ENCODE measurements at places on chromosomes 16 and 17.

DNA sequence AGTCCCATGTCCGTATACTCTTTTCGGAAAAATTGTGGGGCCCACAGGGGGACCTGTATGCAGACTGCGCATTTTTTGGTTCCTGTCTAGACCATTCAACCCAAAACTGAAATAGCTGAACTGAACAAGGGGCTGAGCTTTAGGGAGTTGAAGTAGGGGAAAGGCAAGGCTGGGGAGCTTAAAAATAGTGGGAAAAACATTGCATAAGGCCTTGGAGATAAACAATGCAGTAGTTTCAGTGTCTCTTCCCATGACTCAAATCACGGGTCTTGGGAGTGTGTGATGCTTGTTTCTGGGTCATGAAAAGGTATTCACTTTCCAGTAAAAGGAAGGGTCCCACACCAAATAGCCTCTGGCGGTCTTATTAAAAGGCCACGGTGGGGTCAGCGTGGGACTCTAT lies 402.8 kb upstream of the SALL1 start:
- DNase-seq = no peak

DNA sequence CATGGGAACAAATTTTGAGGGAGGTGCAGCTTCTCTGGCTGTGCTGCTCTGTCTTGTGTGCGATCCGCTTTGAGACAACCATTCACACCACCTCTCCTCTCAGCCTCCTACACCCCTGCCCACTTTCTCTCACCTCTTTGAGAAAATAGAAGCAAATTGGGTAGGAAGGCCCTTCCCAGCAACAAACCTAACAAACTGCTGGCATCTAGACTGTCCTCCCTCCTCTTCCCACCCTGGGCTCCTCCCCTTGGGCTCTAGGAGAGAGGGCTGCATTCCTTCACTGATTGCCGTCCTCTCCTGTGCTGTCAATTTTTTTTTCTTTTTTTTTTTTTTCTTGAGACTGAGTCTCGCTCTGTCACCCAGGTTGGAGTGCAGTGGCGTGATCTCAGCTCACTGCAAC lies 13.5 kb downstream of the CDIPT start:
- no peak for DNase-seq

GRCh38 chr16:19882186-19882585 lies 2.5 kb downstream of the GPRC5B start:
- no peak for DNase-seq

DNA sequence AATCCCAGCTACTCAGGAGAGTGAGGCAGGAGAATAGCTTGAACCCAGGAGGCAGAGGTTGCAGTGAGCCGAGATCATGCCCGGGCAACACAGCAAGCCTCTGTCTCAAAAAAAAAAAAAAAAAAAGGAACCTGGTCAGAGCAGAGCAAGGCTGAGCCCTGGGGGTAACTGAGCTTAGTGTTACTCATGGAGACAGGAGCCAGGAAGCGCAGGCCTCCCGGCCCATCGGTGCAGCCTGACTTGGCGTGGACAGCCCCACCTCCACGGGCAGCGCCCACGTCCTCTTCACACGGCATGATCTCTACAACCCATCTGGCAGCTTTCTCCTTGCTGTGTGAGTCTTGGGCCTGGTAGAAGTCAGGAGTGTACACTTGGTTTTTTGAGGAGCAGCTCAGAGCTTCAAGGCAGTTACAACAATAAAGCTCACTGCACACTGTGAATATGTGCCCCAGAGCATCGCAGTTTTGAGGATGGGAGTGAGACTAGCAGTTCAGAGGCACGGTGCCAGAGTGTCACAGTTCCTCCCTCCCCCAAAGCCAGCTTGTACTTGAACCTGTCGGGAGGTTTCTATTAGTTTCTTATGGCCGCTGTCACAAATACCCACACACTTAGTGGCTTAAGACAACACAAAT lies 129.9 kb downstream of the RAP1GAP2 start:
- DNase-seq = no peak

GRCh38 chr17:65243838-65244625 lies 106.9 kb downstream of the RGS9 start:
- DNase-seq = no peak

- no peak for DNase-seq
Measured at GRCh38 chr16:58040496-58040846, 14.9 kb downstream of the MMP15 start.

DNA sequence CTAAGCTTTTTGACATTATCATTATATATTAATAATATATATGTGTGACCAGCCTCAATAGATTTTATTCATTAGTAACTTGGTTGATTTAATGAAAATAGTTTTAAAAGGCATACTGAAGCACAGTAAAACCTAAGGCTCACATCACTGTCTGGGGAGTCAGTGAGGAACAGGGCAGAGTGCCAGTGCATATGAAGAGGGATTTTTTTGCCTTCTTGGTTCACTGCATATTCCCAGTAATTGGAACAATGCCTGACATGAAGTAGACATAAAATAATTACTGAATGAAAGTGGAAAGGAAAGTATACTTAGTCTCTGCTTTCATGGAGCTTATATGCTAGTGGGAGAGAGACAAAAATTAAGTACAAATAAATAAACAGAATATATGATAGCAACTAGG lies 81.1 kb downstream of the FTO start:
- no peak for DNase-seq

DNA sequence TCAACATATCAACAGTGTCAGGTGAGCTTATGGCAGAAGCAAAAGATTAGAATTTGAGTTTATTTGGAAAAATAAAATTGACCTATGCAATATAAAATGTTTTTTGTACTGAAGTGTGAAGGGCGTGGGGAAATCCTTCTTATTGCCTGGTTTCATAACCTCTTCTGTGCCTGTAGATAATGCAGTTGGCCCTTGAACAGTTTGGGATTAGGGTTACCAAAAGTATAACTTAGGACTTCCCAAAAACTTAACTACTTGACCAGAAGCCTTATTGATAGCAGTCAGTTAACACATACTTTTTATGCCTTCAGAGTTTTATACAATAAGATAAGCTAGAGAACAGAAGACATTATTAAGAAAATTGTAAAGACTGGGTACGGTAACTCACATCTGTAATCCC lies 66.0 kb downstream of the TMC6 start:
- no peak for DNase-seq

DNA sequence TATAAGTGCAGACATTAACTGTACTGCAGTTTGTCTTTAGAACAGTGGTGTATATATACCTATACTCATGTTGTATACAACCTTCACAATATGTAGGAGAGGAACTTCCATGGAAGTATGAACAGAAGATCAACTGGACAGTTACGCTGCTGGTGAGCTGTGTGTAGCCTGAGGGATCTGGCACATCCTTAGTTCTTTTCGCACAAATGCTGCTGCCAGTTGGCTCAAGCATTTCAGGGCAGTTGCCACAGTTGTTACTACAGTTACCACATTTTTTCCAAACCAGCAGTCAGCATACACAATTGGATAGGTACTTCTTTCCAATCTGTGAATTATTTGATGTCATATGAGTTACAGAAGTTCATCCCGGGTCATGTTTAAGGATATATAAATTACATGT lies 539.6 kb upstream of the HSBP1 start:
- DNase-seq = no peak

DNA sequence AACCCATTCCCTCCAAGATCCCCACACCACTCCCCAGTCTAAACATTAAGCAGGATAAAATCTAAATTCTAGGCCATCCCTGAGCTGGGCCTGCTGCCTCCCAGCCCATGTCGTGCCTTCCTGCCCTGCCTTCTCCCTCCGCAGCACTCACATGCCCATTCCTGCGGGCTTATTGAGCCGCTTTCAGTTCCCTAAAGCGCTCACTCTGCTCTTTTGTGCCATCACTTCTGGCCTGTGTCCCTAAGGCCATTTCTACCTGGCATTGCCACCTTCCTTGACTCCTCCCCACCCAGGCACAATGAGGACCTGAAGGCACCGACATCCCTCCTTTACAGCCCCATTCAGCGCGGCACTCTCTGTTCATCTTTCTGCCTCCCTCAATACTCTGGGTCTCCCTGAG lies 13.0 kb upstream of the RAB5C start:
- DNase-seq = no peak

DNA sequence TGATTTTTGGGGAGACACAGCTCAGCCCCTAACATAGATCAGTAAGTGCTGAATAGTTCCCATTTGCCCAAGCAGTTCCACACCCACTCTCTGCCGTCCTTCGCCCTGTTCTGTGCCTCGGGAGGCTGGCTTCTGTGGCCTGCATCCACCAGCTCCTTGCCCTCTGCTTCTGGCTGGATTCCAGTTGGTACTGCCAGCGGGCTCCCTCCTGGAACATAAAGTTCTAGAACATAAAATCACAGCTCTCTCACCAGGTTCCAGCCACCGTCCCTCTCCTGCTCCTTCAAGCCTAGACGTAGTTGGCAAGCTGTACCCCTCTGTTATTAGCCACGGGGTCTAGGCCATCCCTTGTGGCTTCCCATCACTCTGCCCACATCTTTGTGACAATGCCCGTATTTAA lies 3.9 kb upstream of the MRPS23 start:
- no peak for DNase-seq

- peak; percentile 44 for DNase-seq
Measured at GRCh38 chr17:3534881-3535252, 22.7 kb downstream of the TRPV3 start.

- DNase-seq = no peak
Measured at GRCh38 chr16:79713609-79714309, 113.2 kb upstream of the MAF start.

DNA sequence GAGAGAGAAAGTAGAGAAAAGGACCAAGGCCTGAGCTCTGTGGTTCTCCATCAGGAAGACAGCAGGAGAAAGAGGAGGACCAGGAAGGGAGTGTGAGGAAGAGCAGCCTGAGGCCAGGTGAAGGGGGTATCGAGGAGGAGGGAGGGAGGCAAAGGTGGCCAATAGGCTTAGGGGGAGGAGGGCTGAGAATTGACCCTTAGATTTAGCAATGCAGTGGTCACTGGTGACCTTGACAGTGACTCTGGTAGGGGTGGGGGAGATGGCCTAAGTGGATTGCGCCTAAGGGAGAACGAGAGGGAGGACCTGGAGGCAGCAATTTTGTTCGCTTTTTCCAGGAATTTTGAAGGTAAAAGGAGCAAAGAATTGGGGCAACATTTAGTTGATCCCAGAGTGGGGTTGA lies 5.4 kb upstream of the NAGS start:
- DNase-seq = no peak

- DNase-seq = no peak
Measured at GRCh38 chr16:31421587-31421986, 6.6 kb downstream of the COX6A2 start.

DNA sequence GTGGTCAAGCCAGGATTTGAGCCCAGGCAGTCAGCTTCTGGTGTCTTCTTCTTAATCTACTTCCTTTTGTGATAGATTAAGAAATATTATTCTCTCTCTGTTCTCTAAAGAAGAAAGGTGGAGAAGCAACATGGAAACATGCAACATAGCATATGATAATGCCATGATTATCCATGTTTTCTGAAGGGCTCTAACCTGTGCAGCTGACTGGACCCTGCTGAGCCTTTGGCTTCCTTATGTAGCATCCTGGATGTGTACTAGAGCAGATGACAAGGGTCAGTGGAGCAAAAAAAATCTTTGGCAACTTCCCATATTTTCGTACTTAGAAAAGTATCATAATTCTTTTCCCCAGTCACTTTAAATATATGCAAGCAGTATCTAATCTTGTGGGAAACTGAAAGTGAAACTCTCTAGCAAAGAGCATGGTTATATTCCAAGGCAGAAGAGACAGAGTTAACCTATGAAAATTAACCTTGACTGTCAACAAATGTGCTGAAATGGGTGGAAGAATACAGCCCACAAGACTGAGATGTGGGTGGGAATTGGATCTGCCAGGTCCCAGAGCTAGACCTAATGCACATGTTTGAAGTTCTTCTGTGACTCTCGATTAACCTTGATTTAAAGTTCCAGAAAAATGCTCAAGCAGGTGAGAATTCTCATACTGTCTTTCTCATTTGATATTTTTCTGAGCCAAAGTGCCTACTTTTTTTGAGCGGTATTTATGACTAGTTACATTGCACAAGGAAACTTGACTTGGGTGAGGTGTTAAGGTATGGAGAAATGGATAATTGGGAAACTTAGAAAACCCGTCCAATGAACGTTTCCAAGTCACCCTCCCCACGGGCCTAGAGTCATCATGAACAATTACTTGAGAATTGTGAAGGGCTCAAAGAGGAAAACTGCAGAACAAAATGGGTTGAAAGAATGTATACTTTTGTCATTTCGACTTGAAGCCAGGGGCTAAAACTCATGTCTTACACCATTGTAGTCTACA lies 248.6 kb downstream of the FTO start:
- no peak for DNase-seq

- DNase-seq = peak; percentile 89
Measured at GRCh38 chr17:58666858-58667267, 25.0 kb downstream of the TEX14 start.

- DNase-seq = no peak
Measured at GRCh38 chr17:34259146-34259545, 4.1 kb downstream of the CCL2 start.

DNA sequence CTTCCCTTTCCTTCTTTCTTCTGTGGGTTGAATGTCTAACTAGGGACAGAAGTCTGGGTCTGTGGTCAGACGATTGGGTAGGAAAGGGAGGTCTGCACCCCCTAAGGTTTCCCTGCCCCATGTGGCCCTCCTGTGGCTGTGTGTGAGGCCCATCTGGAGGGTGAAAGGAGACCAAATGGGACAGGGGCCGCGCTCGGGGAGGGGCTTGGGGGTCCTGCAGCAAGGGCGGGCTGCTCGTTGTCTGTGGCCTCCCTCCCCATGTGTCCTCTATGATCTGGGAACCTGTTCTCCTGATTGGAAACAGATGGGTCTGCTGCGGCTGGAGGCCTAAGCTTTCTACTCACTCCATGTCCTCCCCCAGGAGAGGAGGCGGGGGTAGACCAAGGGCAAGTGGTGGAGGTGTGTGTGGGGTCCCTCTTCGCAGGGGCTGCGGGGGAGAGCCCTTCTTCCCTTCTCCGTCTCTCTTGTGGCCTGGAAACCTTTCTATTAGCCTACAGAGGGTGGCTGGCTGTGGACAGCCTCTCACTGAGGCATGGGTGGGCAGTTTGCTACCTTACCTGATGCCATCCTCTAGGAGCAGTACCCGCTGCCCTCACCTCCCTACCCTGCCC lies 18.6 kb downstream of the IGFBP4 start:
- no peak for DNase-seq

DNA sequence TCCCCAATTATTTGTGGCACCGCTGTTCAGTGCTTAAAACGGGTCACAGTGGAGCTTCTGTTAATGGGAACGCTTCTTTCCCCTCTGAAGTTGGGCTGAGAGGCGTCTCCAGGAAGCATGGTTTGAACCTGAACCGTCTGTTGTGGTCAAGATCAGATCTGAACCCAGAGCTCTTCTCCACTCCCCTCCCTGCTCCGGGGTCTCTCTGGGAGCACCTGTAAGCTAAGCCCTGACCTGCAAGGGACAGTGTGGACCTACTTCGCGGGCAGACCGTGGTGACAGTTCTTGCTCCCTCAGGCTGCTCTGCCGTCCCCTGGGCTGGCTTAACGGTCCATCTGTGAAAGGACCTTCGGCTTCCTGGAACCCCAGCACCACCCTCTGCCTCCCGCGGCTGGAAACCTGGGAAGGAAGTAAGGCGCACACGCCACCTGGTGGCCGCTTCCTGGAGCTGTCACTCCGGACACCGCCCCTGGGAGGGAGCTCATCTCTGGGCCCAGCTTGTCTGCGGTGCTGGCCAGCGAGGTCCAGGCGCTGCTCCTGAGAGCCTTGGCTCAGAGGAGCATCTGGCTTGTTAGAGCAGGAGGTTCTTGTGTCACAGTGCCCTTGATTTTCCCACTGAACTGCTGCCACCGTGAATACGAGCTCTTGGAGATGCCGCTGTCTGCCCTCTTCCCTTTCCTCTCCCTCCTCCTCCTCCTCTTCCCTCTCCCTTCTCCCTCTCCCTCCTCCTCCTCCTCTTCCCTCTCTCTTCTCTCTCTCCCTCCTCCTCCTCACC lies 518.5 kb upstream of the EEF2KMT start:
- DNase-seq = peak; percentile 60

GRCh38 chr17:59331929-59332748 lies 684 bp downstream of the YPEL2 start:
- DNase-seq = peak; percentile 73

GRCh38 chr16:49639739-49640431 lies 216.0 kb downstream of the ZNF423 start:
- DNase-seq = no peak
